Stimulated activated CD4-positive, alpha-beta T cell treated with anti-CD3 and anti-CD28 coated beads, TNF-alpha, amount 100 ng/mL, for 48 hours (primary cell): ENCODE measurements at places on chromosomes 3 and 15.

DNA sequence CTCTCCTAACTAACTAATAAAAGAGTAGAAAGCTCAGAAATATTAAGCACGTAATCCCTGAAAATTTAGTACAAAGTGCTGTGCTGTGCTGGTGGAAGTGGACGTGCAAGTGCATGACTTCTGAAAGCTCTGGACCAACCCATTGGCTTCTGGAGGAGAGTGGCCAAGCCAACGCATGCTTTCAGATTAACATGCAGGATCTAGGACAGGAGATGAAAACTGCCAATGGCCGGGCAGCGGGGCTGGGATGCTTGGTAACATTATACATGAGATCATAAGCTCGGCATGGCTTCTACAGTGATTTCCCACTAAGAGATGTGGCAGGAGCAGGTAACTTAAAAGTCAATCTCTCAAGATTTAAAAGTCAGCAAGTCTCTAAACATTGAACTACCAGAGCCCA lies 170.8 kb upstream of the SNTN start:
- no peak for DNase-seq

DNA sequence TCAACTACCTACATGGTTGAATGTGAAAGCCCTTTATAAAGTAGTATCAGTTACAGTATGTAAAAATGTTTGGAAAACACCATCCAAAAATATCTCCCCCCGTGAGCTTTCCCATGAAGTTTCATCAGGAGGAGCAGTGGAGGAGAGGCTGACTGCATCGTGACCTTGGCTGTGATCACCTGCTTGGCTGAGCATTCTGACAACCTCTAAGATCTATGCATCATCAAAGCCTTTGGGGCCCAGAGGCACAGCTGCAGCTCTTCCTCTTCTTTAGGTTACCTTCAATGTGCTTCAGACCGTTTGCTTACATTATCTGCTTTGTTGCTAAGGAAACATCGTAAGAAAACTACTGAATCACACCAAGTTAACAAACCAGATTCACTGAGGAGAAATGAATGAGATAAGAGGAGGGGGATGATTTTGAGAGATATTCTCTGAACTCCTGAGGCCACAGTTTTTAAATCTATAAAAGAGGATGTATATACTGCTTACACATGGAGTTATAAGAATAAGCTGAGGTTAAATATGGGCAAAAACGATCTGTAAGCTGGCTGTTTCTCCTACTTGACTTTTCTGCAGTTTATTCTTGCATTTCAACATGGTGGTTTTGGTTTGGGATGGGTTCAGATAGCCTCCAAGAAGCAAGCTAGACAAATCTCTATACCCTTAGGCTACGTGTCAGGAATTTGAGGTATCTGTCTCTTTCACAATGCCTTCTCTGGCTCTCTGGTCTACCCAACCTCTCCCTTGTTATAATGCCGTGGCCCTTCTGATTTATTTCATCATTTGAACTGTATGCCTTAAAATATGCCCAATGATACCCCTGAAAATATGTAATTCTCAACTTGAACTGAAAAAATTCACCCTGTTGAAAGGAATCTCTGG lies 4.0 kb downstream of the GCSAM start:
- peak; percentile 28 for DNase-seq

DNA sequence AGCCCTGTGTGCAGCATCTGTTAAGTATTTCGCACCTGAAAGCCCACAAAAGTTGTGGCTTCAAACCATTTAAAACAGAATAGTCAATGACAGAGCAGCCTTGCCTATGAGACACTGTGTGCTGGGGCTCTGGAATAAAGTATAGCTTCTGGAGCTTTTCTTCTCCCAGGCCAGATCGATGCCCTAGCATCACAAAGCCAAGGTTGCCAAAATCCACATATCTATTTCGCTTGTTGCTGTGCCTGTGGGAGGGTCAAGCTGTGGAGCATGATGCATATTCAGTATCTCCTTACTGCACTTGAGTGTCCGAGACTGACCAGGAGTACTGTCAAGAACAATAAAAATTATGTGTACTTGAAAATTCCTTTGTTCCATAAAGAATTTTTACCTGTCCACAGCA lies 7.6 kb downstream of the PLOD2 start:
- no peak for DNase-seq

DNA sequence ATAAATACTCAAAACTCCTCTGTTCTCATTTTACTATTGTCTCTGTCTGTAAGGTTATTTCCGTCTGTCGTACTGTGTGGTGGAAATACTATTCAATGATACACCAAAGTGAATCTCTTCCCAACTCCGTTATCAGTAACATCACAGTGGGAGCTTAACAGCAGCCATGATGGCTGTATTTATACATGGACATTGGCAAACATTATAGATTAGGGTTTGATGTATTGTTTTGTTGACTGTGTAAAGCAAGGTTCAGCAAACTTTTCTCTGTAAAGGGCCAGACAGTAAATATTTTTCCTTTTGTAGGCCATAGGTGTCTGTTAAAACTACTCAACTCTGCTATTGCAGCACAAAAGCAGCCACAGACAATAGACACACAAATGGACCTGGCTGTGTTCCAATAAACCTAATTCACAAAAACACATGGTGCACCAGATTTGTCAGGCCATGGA lies 23.2 kb downstream of the LIPC start:
- no peak for DNase-seq

DNA sequence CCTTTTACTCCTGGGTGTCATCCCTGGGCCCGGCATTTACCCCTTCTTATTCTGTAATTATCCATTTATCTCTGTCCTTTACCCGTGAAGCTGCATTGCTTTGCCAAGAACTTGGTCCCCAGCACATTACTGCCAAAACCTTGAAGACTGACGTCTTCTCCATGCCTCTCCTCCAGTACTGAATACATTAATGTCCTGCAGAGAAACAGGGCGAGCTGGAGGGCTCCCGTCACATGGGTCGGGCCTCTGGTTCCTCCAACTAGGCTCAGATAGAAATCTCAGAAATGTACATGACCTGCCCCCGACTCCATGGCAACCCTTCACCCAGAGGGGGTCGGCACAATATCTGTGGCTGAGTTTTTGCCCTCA lies 445 bp downstream of the EFCAB12 start:
- no peak for DNase-seq

DNA sequence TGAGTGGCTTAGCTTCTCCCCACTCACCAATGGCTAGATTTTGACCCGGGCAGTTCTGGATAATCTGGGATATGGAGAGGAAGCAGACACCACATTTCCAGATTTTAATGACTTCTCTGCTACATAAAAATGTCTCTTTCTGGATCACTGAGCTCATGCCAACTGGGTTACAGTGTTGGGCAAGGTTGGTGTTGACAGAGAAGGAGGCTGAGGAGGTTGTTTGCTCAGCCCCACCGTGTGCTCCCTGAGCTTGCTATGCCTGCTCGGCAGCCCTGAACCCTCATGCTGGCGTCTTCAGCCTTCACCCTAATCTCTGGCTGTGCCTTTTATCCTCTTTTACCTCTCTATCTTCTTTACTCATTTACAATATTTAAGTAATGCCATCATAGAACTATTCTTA lies 53.0 kb upstream of the KPNA4 start:
- no peak for DNase-seq

- no peak for DNase-seq
These were observed 79.9 kb upstream of the SLC25A26 start for GRCh38 chr3:66140743-66141372.

DNA sequence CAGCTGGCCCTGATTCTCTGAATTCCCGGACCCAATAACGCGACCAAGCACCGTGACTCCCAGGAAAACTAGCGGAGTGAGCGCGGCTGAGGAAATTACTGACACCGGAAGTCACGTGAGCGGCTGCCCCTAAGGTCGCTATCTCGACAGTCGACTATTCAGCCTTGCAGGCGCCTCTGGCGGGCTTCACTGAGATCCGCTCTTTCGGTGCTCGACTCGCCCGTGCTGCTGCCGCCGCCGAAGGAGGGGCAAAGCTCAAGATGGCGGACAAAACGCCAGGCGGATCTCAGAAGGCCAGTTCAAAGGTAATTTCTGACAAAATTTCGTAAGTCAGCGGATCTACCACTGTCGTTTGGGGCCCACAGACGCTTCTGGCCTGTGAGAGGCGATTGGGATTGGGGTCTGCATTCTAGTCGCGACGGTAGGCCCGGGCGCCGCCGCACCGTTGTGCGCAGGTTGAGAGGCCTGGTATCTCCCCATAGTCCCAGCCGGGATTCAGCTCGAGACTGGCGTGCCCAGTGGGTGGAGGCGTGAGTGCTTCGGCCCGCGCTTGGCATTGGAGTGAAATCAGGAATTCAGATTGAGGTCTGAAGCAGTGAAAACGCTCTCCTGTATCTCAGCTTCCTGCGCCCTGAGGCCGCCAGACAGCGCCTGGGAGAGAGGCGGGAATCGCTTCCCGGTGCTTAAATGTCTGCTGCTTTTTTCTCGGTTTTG lies at the start of gene U2SURP:
Gene U2SURP (plus strand): TSS at position 202 of the 714 bp plus-strand sequence. CDS start 59 bp downstream, at position 261.
- peak; percentile 86 for DNase-seq

DNA sequence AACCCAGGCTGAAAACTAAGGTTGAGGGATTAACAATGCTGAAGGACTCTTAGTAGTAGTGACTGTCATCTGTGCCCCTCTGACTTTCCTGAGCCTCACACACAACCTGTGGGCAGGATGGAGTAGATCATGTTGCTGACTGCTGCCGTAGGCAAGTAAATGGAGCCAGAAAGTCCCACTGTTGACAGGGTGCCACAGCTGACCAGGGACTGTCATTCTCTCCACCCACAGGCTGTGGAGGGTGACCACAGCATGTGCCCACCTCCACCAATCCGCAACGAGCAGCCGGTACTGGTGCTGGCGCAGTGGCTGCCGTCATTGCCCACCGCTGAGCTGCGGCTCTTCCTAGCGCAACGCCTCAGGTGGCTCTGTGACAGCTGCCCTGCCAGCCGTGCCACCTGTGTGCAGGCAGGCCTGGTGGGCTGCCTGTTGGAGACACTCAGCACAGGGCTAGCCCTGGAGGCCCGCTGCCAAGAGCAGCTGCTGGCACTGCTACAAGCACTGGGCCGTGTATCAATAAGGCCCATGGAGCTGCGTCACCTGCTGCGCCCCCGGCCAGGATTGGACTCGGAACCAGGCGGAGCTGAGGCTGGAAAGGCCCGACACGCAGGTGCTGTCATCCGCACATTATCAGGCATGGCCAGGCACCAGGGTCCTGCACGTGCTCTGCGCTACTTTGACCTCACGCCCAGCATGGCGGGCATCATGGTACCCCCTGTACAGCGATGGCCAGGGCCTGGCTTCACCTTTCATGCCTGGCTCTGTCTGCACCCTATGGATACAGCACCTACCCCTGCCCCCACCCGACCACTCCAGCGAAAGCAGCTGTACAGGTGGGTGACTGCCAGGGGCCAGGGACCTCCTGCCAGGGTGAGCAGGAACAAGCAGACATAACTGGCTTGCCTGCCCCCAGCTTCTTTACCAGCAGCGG lies 15.6 kb downstream of the NBEAL2 start:
- DNase-seq = no peak

GRCh38 chr3:37474901-37475331 lies 300.5 kb upstream of the LRRFIP2 start:
- no peak for DNase-seq

GRCh38 chr15:31062310-31062847 lies 39.1 kb downstream of the TRPM1 start:
- DNase-seq = no peak

GRCh38 chr3:193499136-193499770 lies 55.4 kb downstream of the ATP13A4 start:
- no peak for DNase-seq

DNA sequence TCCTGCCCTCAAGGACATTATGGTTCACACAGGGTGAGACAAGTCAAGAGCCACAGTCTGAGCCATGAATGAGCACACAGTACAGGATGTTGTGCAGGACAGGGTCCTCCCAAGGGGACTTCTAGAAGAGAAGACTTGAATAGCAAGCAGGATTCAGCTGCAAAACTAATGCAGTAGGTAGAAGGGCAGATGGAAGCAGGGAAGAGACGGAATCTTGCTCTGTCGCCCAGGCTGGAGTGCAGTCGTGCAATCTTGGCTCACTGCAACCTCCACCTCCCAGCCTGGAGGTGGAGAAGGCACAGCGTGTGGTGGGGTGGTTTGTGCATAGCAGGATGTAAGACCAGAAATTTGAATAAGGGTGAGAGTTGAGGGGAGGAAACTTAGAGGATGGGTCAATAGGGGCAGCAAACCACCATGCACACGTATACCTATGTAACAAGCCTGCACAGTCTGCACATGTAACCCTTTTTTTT lies 8.0 kb downstream of the BCL2L10 start:
- DNase-seq = no peak

DNA sequence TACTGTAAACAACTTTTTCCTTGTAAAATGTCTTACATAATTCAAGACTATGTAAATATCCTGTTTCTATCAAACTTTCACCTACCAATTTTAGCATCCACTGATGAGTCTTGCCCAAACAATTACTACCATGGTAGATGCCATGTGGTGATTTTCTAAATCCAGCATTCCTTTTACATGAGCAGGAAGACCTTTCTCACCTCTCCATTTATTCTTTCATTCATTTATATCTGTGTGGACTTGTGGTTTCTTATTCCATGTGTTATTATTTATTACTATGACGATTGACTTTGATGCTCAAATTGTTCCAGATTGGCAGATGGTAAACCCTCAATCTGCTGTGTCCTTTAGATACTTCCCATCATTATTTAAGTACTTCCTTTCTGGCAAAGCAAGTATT lies 62.4 kb downstream of the IFT57 start:
- DNase-seq = no peak

DNA sequence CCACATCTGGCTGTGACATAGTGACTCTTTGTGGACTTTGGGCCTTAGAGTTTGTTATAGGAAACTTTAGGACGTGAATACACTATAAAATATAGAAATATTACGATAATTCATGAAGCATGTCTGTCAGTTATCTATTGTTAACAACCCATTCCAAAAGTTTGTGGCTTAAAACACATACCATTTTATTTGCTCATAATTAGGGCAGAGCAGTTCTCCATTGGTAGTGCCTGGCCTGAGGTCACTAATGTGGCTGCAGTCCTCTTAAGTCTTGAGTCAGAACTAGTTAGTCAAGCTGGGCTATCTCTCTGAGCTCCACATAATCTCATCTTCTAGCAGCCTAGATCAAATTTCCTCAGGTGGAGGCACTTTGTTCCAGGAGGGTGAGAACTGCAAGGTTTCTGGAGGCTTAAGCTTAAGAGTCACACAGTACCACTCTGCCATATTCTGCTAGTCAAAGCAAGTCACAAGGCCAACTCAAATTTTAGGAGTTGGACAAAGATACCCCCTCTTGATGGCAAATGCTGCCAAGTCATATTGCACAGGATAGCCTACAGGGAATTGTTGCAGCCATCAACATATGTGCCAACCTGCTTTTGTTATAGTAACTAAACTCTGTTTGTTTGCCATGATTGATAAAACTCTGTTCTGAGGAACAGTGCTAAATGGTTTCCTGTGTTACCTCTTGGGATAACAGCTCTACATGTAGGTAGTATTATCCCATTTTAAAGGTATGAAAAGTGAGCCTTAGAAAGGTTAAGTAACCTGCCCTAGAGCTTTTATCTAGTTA lies 8.7 kb downstream of the ATXN7 start:
- DNase-seq = no peak

- no peak for DNase-seq
These were observed 174.3 kb downstream of the KLF13 start for GRCh38 chr15:31500766-31501449.

- no peak for DNase-seq
These were observed 32.7 kb downstream of the HDGFL3 start for GRCh38 chr15:83174891-83175290.
